ENCODE measurements at places on chromosomes 1 and 21.

DNA sequence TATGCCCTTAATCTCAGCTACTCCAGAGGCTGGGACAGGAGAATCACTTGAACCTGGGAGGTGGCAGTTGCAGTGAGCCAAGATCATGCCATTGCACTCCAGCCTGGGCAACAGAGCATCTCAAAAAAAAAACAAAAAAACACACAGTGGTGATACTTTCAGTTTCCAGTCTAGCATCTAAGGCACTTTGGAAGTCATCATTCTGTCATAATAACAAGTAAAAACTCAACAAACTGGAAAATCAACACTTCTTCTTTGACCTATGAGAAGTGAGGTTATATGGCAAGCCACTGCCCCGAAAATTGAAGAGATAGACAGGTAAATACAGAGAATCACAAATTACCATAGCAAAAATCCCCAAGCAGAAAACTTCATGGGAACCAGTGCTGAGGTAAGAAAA, 51.9 kb downstream of the IL12RB2 start:
- DNase-seq: no peak

DNA sequence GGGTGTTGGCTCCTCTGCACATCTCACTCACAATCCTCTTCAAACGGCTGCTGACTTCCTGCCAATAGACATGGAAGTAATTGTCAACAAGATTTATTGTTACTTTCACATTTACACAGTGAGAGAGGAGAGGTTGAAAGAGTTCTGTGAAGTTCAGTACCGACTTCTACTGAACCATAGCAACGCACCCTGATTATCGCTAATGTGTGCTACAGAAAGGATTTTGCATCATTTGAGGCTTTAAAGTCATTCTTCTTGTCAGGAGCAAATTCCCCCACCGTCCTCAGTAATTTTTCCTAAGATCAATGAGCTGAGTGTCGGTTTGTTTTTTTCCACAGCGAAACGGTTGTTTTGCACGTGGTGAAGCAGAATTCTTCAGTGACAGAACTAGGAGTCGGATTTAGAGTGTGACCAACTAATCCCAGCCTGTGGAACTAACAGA, 361.0 kb downstream of the ADGRL2 start:
- DNase-seq: no peak

DNA sequence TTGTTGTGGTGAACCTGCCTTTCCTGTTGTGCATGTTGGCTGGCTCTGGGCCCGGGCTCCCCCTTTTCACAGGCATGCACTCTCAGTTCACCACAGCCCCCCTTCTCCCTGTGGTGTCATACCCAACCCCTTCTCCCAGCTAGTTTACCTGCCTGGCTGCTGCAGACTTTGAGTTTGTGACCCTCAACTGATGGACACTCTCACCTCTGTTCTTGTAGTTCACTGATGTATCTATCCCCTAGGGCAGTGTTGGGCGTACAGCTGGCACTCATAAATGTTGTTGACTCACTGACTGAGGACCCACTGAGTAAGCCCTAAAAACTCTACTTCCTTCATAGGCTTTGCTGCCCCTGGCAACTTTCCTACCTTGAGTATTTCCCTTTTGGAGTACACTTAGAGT, 54.9 kb downstream of the WDR64 start:
- no peak for DNase-seq

GRCh38 chr1:206556047-206556749, 48.9 kb downstream of the RASSF5 start:
- DNase-seq: no peak

DNA sequence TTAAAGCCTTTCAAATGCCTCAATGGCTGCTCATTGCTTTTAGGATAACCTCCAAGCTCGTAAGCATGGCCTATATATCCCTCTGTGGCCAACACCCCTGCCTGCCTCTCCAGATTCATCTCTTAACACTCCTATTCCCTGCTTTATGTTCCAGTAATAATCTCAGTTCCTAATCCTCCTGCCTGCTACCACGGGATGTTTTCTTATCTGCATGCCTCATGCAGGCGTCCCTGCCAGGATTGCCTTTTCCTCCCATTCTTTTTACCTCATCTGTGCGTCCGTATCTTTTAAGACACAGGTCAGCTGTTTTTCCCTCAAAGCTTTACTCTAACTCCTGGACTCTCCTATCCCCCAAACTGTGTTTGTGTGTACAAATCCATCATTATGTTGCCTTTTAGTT, 36.1 kb downstream of the ZBTB40 start:
- no peak for DNase-seq

- no peak for DNase-seq
Observed at GRCh38 chr1:93587354-93587753, 94.3 kb downstream of the BCAR3 start.

GRCh38 chr1:118097622-118098348, 87.2 kb downstream of the SPAG17 start:
- no peak for DNase-seq

- peak; percentile 86 for DNase-seq
Observed at GRCh38 chr1:119712342-119713038, 756 bp downstream of the PHGDH start.

- DNase-seq: peak; percentile 35
Observed at GRCh38 chr1:213988507-213989001, 781 bp downstream of the PROX1 start.

- DNase-seq: no peak
Observed at GRCh38 chr1:172561252-172561651, 28.3 kb downstream of the SUCO start.

DNA sequence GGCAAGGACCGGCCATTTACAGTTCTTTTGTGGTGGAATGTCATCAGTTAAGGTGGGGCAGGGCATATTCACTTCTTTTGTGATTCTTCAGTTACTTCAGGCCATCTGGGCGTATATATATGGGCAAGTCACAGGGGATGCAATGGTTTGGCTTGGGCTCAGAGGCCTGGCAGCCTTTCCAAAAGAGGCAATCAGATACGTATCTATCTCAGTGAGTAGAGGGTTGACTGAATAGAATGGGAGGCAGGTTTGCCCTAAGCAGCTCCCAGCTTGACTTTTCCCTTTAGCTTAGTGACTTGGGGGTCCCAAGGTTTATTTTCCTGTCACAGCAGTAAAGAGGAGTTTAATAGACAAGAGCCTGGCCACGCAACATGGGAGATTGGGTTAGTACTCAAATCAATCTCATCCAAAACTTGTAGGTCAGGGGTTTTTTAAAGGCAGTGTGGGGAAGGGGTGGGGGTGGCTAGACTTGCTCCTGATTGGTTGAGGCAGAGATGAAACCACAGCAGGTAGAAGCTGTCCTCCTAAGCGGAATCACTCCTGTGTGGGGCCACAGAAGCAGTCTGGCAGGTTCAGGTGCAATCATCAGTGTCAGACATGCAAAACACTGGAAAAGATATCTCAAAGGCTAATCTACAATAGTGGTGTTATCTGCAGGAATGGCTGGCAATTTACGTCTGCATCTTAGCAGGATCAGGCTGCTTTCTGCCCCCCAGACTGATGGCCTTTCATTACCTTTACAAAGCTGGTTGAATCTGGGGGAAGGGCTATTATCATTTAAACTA, 112.9 kb downstream of the TLR5 start:
- DNase-seq: no peak

- no peak for DNase-seq
Observed at GRCh38 chr21:42424914-42425541, 21.3 kb downstream of the UBASH3A start.

GRCh38 chr1:149934356-149934755, 2.3 kb downstream of the MTMR11 start:
- no peak for DNase-seq

DNA sequence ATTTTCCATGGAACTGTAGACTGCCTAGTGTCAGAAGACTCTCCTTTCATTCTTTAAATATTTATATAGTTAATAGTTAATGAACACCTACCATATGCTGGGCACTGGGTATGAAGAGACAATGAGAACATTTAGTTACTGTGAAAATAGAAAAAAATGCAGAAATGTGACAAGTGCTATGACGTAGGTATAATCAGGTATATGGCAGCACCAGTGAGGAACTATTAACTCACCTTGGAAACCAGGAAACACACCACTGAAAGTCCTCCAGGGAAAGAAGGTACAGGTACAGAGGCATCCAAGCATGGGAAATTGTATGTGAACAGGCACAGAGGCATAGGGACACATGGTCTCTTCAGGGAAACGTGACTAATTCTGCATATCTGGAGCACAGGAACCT, 42.3 kb downstream of the DPT start:
- no peak for DNase-seq

Data from ovary (tissue), 10 donors.